Epithelial cell of esophagus (primary cell): ENCODE measurements at places on chromosomes 7 and 10.

DNA sequence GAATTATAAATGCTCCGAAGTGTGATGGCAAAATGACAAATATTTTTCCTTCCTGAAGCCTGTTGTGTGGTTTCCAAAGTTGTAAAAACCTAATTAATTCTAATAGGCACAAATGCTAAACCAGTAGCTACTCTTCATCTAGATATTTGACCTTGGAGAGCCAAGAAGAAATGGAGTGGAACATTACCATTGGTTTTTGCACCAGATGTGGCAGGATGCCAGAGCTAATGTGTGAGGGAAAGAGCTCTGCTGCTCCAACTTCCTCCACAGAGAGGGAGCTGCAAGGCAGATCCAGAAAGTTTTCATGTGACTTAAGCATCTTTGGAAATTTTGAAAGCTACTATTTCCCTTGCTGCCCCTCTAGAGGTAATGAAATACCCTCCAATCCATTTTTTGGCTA, 65.1 kb upstream of the HPS1 start:
- DNase-seq = no peak

DNA sequence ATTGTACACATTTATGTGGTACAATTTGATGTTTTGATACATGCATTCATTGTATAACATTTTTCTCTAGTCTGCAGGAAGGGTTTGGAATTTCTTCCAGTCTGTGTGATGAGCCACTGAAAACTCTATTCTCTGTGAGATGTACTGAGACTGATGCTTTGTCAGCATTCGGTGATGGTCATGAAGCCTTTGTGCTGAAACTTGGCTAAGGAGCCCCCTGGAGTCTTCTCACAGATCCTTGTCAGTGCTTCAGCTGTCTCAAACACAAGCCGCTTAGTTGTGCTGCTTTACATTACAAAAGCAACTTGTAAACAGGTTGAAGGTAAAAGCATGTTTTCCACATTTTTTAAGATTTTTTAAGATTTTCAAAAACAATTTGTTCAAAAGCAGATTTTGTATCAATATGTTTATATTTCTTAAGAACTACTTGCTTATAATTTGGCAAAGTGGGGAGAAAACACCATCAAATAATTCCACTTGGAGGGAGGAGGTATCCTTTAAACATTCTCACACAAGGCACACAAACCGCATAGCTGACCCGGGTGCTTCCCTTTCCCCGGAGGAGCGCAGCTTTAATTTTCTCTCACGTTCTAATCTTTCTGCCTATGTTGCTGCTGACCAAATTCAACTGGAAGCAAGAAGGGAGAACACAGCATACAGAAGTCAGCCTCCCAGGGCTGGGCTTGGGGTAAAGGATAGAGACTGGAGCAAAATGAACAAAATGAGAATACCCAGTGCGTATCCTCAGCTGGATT, 249.8 kb upstream of the VSTM2A start:
- DNase-seq = no peak

GRCh38 chr7:120054376-120055100, 218.4 kb upstream of the KCND2 start:
- DNase-seq = peak; percentile 95

DNA sequence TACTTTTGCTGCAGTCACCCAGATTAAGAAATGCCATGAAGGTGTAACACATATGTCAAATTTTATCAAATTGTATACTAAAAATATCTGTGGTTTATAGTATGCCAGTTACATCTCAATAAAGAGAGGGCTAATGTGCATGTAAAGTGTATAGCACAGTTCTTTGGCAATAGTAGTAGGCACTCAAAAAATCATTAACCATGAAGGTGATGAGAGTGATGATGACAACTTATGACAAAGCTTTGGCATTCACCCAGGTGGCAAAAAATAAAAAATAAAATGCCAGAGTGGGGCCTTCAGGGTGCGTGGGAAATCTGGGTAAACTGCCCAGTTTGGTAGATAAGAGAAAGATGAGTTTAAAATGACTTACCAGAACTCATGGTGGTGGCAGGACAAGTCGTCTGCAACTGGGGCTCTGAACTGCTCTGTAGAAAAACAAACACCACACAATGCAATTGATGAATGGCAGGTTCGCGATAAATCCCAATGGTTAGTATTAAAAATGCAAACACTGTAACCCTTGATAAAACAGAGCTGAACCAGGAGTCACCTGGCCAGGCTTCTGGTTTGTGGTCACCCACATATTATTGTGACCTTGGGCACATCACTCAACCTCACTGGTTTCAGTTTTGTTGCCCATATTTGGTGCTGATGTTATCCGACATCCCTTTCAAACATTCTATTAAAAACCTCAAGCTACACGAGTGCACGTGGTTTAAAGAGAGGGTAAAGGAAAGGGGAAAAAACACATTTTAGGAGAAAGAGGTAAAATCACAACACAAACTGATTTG, 120.2 kb downstream of the SORBS1 start:
- no peak for DNase-seq

DNA sequence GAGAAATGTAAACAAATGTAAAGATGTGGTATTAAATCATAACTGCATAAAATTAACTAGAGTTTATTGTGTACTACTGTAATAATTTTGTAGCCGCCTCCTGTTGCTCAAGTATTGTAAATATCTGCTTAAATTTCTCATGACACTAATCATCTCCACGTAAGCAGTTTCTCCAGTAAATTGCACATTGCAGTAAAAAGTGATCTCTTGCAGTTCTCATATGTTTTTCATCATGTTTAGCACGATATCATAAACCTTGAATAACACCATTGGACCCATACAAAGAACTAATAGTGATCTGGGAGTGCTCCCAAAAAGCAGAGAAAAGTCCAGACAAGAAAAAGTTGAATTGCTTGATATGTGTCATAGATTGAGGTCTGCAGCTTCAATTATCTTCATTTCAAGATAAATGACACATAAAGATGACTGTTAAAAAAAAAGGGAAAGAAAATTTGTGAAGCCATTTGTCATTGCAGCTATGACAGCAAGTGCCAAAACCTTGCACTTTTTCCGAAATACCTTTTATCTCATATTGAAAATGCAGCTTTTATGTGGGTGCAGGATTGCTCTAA, 15.3 kb downstream of the LIPA start:
- no peak for DNase-seq

DNA sequence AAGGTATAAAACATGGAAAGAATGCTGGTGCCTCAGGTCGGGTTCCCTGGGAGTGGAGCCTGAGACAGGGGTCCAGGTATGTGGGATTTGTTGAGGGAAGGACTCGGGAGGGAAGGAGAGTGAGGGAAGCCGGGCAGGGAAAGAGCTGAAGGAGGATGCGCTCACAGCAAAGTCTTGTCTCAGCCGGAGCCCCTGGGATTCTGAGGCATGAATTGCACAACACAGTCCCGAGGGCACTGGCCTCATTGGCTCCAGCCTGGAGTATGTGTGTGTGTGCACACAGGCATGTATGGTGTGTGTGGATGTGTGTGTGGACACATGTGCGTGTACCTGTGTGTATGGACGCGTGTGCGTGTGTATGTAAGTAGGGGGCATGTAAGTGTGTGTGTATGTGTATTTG, 87.4 kb downstream of the WDFY4 start:
- DNase-seq = no peak

DNA sequence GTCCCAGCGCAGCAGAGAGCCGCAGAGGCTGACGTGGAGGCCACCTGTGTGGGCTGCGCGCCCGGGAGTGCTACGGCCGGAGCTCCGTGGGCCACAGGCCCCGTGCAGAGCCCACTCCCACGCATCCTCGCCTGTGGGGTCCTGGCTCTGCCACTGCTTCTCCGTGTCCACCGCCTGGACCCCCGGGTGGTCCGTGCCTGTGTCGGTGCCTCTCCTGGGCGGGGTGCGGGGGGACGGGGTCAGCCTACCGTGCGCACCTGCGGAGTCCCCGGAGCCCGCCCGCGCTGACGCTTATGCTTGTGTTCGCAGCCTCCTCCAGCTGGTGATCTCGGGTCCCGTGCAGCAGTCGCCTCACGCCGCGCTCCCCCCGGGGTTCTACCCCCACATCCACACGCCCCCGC, 7.8 kb upstream of the ZNF853 start:
- no peak for DNase-seq

- DNase-seq = no peak
Observed at GRCh38 chr10:113019692-113020474, 69.8 kb downstream of the TCF7L2 start.

DNA sequence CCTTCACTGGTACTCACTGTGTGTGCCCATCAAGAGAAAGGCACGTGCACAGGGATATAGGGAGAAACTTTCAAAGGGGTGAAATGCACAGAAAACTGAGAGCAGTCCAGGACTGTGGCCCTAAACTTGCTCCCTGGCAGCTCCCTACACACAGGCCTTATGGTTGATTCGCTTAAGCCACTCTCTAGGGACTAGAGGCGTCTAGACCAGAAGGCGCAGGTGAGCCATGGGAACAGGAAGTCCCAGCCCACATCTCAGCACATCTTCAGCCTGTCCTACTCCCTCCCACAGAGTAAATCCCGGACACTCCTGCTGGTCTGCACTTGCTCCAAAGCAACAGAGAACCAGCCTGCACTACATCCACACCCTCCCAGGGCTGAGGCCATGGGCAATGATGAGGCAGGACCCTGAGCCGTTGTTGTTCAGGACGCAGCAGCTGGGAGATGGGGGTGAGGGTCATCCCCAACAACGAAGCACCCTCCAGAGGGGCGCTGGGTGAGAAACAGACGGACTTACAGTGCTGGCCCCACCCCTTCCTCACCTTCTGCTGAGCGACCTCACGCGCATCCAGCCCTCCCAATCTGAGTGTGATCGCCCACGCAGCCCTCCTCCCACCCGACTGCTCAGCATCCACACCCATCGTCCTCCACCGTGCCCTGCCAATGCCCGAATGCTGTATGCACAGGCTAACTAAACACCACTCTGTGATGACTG, 109.3 kb downstream of the TNS3 start:
- no peak for DNase-seq

DNA sequence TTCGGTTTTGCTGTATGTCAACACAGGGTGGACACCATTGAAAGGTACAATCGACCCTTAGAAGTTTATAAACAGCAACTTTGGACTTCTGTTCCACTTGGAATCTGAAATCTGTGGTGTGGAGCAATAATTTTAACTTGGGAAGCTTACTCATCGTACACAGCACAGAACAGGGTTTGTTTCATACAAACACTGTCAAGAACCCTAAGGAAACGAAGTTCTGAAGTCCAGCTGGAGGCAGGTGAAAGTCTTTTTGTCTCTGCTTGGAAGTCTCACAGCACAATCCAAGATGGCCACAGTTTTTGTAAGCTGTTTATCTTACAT, 31.5 kb downstream of the NMT2 start:
- DNase-seq = no peak

- no peak for DNase-seq
Observed at GRCh38 chr10:62830679-62831078, 14.5 kb upstream of the EGR2 start.

DNA sequence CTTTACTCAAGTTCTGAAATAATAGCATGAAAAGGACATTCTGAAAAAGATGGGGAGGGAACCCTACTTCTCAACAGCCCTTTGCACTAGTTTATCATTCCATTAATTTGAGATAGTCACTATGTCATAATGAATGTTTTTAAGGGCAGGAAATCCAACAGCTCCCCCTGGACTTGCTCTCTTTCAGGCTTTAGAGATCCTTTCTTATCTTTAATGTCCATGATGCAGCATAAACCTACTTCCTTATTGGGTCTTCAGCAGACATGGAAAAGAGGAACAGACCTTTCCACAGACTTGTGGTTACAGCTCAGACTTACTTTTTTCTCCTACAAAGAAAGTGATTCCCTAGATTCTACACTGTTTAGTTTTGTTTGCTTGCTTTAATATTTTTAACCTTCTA, 87.3 kb downstream of the IDE start:
- DNase-seq = no peak

DNA sequence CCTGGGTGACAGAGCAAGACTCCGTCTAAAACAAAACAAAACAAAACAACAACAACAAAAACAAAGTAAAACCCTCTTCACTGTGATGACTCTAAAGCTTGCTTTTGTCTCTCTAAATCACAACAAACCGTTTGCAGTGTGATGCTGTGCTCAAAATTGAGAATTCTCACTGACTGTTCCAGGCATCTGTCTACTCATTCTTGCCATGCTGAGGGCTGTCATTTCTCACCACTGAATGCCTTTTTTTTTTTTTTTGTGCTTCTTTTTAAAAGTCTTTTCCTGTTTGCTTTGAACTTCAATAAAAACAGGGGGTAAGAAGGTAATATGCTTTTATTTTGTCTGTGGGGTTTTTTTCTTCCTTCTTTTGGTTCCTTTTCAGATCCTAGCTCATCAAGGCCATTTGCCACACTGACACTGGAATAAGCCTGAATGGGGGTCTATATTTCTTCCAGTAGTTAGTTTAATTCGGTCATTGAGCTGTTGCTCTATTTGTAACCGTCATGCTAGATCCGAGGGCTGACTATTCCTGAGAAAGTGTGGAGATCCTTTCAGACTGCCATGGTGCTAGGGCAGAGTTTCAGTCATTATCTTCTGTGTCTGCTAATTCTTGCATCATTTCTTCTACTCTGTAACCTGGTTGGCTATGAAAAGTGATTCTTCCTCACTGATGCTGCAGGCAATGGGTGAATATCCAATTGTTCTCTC, 10.6 kb downstream of the FAS start:
- DNase-seq = no peak

DNA sequence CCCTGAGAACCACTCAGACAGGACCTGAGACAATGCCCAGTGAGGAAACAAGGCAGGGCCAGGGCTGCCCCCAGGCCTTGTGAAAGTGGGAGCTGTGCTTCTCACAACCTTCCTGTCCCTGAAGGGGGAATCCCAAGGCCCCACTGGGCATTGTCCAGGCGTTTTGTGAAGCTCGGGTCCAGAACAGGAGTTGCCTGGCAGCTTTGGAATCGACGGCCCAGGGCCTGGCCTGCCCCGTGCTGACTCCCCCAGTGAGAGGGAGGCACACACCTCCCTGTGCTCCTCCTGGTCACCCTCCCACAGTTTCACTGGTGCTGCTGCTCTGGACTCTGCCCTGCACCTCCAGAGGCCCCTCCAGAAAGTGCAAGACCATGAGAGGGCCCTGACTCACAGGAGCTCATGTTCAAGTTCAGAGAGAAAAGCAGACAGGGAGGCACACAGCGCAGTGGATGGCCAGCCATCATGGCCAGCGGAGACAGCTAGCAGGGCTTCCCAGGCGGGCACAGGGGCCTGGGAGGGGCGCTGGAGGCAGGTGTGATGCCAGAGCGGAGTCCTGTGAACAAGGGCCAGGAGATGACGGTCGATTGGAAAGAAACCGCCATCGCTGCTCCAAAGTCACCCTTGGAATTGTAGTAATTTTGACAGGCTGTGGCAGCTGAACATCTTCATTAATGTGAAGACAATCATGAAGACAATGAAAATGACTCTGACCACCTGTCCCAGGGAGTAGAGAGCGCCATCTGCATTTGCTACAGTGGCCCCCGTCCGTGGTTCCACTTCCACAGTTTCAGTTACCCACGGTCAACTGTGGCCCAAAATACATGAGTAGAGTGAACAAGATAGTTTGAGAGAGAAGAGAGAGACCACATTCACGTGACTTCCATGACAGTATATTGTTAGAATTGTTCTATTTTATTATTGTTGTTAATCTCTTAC, 103.7 kb downstream of the MKI67 start:
- no peak for DNase-seq

DNA sequence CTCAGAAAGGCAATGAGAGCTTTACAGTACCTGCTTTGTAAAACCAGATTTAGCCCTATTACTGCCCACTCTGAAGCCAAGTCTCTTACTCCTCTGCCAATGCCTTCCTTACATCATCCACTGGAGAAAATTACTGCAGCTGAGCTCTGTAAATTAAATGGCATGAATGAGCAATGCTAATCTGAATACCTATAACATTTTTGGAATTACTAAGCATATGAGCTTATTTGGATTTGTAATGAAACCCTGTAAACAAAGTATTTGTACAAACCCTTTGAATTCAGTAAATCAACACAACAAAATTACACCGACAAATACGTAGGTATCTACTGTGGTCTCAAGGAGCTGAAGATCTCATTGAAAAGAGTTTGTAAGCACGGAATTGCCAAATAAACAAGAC, 12.1 kb upstream of the CCNY start:
- DNase-seq = no peak
